ENCODE measurements at places on chromosomes 3 and 15. TPM values are rescaled to one million over a fixed set of nuclear protein-coding genes. Genes with fewer than 3 reads are reported as not detected.

ADAMTS17 gene
- total RNA-seq, result 1.6 TPM

RTP4 gene
- total RNA-seq, result 2.5 TPM

ICE2 gene
- total RNA-seq, result 66.2 TPM

KCNH8 gene
- total RNA-seq, result not detected

DNA sequence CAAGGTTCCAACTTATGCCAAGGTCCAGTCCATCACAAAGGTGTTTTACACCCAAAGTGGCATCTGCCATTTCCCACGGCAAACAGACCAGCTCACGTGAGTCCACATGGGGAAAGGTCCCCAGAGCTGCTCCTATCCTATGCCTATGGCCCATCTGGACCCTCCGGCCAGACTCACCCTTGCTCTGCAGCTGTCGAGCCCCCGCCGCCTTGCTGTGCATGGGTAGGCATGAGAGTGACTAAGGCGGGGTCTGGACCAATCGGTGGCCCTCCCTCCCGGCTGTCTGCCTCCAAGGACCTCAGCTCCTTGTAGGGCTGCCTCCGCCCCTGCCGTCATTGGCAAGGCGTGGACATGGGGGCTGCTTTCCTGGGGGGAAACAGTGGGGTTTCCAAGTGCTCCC is 26.9 kb downstream of the DNASE1L3 start:
- H3K27ac ChIP-seq, result no peak overlapping the region
- no peaks in the 10 kb centered on the region for H3K27me3 ChIP-seq
- peaks cover 7% of the 10 kb centered on the region for H3K4me1 ChIP-seq
- DNase-seq, result no peak
- no peaks in the 10 kb centered on the region for H3K36me3 ChIP-seq

GRCh38 chr3:148789146-148789545 is 38.5 kb upstream of the CPB1 start:
- H3K27ac ChIP-seq, result no peak overlapping the region
- H3K4me1 ChIP-seq, result no peaks in the 10 kb centered on the region
- peaks cover 2% of the 10 kb centered on the region for H3K27me3 ChIP-seq

DNA sequence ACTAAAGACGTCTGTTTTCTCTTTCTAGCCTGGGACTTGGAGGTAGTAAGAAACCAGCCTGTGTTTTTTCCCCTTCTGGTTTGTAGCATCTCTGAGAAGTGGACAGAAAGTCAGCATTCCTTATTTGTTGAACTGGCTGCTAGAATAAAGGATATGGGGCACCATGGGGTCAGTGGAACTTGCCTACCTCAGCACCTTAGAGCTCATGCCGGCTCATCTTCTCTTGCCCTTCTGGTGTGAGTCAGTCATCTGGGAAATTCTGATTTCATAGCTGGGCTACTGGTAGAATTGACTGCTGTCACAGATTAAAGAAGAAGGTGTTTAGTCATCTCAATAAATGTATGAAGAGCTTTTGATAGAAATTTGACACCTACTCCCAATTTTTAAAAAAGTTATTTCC is 202.7 kb upstream of the TOPAZ1 start:
- no peak overlapping the region for H3K4me3 ChIP-seq
- H3K36me3 ChIP-seq, result no peaks in the 10 kb centered on the region
- no peak for DNase-seq
- peaks cover 2% of the 10 kb centered on the region for H3K27me3 ChIP-seq
- no peaks in the 10 kb centered on the region for H3K4me1 ChIP-seq

DNA sequence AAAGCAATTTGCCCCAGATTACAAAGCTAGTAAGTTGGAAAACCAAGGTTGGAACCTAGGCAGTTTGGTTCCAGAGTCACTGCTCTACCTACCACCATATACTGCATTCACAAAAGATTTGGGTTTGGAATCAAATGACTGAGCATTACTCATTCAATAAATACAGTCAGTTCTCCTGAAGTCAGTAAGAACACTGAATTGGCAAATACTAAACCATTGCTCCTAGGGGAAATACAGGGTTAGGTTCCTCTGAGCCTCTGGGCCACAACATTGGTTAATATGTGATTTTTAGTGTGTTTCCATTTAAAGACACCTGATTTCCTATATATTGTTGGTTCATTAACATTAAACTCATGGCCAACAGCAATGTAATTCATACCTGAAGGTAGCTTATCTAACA is 2.1 kb upstream of the EIF5A2 start:
- no peaks in the 10 kb centered on the region for H3K36me3 ChIP-seq
- H3K27ac ChIP-seq, result no peak overlapping the region
- H3K27me3 ChIP-seq, result no peaks in the 10 kb centered on the region
- H3K4me1 ChIP-seq, result peaks cover 10% of the 10 kb centered on the region
- no peak overlapping the region for H3K4me3 ChIP-seq

GRCh38 chr3:172931746-172932285 is 181.3 kb downstream of the ECT2 start:
- H3K36me3 ChIP-seq, result no peaks in the 10 kb centered on the region
- no peaks in the 10 kb centered on the region for H3K27me3 ChIP-seq
- H3K27ac ChIP-seq, result no peak overlapping the region
- H3K4me1 ChIP-seq, result no peaks in the 10 kb centered on the region

- no peak overlapping the region for H3K4me3 ChIP-seq
- DNase-seq, result no peak
- no peaks in the 10 kb centered on the region for H3K36me3 ChIP-seq
- H3K27me3 ChIP-seq, result no peaks in the 10 kb centered on the region
Measured at GRCh38 chr3:36477655-36478054, 97.4 kb downstream of the STAC start.

DNA sequence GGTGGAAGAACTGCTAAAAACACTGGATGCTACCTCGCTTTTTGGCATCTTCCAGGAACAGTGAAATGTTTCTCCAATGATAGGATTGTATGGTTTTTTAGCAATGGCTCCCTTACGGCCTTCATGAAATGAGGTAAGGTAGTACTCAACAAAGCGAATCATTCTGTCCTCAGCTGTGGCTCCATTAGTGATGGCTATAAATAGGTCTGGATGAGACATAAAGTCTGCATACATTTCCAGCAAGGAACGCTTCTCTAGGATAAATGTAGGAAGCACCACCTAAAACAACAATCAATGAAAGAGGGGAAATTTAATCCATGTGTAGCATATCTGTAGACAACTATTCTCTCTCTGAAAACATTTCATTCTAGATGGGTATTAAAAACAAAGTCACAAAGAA is 32.4 kb upstream of the SNX4 start:
- H3K27ac ChIP-seq, result no peak overlapping the region
- H3K27me3 ChIP-seq, result no peaks in the 10 kb centered on the region
- H3K4me3 ChIP-seq, result no peak overlapping the region
- H3K4me1 ChIP-seq, result no peaks in the 10 kb centered on the region
- DNase-seq, result no peak

DNA sequence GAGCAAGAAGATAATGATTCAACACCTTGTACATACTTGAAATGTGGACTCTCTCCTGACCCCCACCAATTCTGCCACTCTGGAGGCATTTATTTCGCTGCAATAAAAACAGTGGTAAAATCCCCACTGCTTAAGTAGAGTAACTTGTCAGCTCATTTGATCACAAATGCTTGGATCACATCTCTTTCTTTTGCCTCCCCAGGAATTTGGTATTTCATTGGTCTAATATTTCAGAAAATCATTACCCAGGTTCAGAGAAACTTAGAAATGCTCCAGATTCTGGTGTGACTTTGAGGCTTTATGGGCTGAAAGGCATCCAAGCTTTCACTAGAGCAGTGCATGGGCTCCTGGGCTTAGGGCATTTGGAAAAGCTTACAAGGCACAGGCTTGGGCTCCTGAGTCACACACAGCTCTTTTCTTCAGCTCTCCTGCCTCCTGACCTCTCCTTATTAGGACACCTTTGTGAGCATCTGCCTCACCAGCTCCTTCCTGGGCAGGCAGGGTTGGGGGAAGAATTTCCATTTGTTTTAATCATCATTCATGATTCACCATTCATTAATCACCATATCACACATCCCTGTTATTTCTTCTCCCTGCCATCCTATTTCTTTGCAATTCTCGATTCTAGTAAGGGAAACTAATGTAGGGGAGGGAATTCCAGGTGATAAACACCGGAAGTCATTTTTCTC is 22.5 kb downstream of the CDCP1 start:
- peak; percentile 92 for DNase-seq
- peak overlapping the region; percentile 26 for H3K27ac ChIP-seq
- no peaks in the 10 kb centered on the region for H3K27me3 ChIP-seq
- H3K36me3 ChIP-seq, result no peaks in the 10 kb centered on the region
- H3K4me1 ChIP-seq, result peaks cover 20% of the 10 kb centered on the region
- no peak overlapping the region for H3K4me3 ChIP-seq

Data from Panc1 (cell line).